ENCODE measurements at places on chromosomes 2 and 18. TPM values are rescaled to one million over a fixed set of nuclear protein-coding genes. Genes with fewer than 3 reads are reported as not detected.

DNA sequence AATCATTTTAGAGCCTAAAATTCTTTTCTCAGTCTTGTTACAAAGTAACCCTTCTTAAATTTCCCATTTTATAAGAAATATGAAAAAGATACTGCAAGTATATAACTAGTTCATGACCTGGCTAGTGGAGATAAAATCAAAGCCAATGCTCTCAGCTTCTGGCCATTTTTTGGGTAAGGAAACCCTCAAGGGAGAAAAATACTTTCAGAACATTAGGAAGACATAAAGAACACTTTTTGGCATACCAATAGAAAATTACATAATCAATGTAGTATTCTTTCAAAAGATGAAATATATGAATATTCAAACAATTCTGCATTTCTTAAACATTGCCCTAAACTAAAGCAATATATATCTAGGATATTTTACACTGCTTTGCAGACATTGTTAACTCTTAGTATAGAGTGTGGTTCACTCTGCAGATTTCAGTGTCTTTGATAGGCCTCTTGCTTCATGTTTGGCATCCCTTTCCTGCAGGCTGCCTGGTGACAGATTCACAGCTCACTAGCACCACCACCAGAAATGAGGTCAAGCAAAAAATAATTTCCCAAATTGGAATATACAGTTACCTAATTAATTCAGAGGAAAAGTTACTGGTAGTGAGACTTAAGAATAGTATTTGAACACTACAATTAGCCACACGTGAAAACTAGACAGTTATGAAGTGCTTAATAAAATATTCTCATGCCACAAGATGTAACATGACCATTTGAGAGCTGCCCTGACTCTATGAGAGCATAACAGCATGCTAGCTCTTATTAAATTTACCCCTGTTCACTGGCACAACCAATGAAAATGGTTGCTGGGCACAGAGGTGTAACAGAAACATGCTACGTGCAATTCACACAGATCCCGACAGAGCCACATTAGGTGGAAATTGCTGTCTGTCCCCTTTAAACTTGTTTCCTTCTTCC, 36.0 kb downstream of the PAIP2B start:
- DNase-seq = no peak

- DNase-seq = no peak
Observed at GRCh38 chr2:10272464-10272863, 30.2 kb upstream of the HPCAL1 start.

GRCh38 chr2:162175714-162176113, 23.7 kb upstream of the GCG start:
- DNase-seq = no peak

GRCh38 chr2:47016172-47016913, 100.7 kb upstream of the MCFD2 start:
- no peak for DNase-seq

RAB27B gene
- 3.6 TPM for polyA plus RNA-seq

CHRNA1 gene
- 4.7 TPM for polyA plus RNA-seq

DNA sequence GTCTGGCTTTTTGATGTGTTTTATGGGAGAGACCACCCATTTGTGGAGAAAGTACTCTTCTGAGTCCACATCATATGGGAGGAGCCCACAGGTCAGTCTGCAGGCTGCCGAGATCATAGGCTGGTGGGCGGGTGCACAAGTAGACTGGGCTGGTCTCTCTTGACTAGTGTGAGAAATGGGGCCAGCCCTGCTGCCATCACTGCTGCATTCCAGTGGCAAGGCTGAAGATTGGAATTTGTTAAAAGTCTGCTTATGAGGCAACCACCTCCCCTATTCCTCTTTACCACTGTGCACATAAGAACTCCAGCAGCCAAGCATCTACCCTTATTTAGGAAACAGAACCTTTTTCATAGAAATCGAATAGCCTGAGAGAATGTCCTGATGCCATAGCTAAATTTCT, 200.7 kb downstream of the DIS3L2 start:
- DNase-seq = no peak

Data from renal cortex interstitium (tissue), 15 donors.